Thoracic aorta (tissue), 2 donors: ENCODE measurements at places on chromosomes 16 and 17.

- DNase-seq = no peak
These were observed at the start of gene DLX4 for GRCh38 chr17:49969134-49969759. Gene DLX4 (plus strand): TSS chr17:49969190. CDS start chr17:49969469, 279 bp downstream.

GRCh38 chr16:83689385-83689831, 118.4 kb upstream of the HSBP1 start:
- DNase-seq = peak; percentile 37

DNA sequence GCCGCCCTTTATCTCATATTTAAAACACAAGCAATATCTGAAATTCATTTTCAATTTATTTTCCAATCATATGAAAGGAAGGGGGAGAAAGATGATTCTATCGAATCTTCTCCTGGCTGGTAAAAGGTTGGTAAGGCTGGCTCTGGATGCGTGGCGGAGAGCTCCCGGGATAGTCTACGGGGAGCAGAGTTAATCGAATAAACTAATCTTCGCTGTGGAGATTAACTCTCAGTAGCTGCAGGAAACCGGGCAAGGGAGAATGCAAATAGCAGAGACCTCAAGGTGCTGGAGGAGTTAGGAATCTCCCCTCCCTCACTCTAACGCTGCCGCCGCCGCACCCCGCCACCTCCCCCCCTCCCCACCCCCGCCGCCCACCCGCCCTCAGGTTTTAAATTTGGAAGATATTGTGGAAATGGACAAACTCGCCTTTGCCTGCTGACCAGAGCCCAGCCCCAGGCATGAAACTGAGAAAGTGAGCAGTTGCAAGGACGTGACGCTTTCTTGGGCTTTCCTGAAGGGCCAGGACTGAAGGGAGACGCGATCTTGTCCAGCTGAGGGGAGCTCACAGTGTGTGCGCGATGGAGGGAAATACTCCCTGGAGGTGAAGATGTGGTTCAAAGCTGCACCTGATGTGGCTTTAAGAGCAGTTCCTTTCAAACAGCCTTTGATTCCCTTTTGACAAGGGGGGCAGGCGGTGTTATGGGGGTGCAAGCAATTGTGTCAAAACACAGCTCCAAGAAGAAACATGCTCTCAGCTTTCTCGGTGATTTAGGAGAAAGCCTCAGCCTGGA, 308.2 kb upstream of the IRX3 start:
- DNase-seq = no peak

- no peak for DNase-seq
These were observed 293.8 kb downstream of the HS3ST3B1 start for GRCh38 chr17:14594690-14595089.

GRCh38 chr16:48218473-48218872, 25.6 kb upstream of the LONP2 start:
- DNase-seq = no peak

GRCh38 chr17:78341559-78342448, 18.1 kb downstream of the SOCS3 start:
- DNase-seq = no peak

GRCh38 chr16:10141671-10142070, 40.6 kb downstream of the GRIN2A start:
- no peak for DNase-seq

- DNase-seq = no peak
These were observed 51.4 kb downstream of the TBC1D26 start for GRCh38 chr17:15783461-15783860.

DNA sequence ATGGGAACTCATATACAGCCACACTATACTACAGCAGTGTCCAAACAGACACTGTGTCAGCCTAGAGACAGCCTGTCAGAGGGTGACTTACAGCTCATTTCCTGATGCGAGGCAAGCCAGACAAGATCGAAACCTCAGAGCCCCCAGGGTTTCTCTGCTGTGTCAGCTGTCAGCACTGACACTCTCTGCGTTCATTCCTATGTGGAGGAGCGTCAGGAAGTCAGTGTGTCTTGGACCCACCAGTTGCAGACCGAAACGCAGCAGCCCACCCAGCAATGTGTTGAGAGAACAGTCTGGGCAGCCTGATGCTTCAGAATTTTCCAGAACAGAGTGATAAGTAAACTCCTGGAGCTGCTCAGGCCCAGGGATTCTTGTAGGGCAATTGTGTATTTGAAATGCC, 20.6 kb upstream of the MAPT start:
- DNase-seq = no peak

GRCh38 chr17:76032073-76032779, 5.1 kb upstream of the EVPL start:
- DNase-seq = no peak

GRCh38 chr17:58284613-58285421, 4.1 kb upstream of the MPO start:
- no peak for DNase-seq

DNA sequence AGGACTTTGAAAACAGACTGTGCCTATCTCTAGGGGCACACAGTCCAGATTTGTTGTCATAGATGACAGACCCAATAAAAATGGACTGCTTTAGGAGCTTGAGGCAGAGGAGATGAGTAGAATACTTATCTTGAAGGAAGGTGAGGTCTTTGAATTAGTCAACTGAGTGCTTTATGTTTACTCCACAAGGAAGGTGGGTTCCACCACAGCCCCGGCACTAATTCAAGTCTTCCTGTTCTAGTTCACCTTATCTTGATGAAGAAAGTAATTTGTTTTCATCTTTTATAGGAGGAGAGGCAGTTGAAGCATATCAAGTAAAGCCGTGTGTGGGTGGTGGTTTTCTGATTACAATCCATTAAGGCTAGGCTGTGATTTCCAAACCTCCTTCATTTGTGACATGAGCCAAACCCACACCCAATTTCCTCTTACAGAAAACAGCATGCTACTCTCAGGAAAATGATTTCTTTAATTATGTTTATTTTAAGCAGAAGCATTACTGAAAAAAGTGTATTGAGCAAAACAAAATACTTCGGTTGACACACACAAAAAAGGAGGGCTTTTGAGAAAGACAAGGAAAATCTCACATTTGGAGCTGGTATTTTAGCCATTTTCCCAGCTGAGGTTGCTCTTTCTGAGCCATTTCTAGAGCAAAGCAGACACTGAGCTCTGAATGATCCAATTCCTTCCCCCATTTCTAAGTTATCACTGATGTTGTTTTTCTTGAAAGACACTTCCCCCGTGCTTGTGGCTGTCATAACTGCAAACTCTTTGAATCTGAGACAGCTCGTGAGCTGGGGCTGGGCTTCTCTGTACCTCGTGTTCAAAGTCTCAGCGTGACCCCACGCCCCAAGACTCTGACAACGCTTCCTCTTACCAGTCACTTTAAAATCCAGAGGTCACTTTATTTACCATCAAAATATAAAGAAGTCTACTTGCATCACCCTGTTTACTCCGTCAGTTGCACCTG, 35.4 kb downstream of the CDRT15 start:
- no peak for DNase-seq

DNA sequence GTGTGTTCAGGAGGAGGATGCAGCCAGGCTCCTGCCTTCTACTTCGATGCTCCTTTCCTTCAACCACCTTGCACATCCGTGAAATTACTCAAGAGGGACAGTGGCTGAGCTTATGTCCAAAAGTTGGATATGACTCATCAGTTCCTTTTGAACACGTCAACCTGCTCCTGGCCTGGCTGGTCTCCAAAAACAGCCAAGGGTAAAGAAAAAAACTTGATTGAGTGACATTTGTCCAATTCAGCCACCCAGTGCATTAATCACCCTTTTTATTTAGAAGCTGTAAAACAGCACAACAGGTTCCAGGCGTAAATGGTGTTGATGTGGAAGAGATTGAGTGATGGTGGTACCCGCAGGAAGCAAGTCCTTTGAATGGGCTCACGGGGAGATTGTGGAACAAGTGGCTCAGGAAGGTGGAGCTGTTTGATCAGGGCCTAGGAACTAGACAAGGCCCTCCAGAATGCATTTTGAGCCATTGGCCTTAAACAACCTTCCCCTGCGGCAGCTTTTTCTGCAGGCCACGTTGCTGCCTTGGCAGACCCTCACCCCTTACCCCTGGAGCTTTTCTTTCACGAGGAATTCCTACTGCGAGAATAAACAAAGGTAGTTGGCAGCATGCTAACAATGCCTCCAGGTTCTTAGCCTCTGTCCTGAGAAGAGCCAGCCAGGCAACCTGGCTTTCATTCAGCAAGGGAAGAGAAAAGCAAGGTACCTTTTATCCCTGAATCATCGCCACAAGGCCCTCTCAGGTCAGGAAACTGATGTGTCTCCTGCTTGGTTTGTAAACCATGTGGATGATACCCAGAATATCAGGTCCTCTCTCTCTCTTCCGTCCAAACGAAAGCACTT, 173.3 kb upstream of the CACNG5 start:
- DNase-seq = no peak

DNA sequence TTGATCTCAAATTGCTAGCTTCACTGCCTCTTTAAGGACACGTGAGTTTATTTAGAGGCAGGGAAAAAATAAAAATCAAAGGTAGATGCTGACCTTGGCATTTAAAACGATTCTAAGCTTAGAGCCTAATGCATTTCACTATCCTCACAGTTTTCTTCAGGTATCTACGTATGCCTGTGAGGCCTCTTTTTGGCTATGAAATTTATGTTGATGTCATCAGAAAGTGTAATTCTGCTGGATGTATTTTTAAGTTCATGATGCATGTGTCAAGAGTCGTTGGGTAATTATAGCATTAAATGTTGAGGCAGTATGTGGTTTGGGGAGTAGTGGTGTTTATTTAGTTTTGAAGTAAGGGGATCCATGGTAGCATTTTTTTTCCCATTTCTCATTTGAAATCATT, 4.2 kb upstream of the KRTAP3-2 start:
- DNase-seq = no peak

GRCh38 chr17:2218426-2218825, 85.2 kb downstream of the SMG6 start:
- no peak for DNase-seq

DNA sequence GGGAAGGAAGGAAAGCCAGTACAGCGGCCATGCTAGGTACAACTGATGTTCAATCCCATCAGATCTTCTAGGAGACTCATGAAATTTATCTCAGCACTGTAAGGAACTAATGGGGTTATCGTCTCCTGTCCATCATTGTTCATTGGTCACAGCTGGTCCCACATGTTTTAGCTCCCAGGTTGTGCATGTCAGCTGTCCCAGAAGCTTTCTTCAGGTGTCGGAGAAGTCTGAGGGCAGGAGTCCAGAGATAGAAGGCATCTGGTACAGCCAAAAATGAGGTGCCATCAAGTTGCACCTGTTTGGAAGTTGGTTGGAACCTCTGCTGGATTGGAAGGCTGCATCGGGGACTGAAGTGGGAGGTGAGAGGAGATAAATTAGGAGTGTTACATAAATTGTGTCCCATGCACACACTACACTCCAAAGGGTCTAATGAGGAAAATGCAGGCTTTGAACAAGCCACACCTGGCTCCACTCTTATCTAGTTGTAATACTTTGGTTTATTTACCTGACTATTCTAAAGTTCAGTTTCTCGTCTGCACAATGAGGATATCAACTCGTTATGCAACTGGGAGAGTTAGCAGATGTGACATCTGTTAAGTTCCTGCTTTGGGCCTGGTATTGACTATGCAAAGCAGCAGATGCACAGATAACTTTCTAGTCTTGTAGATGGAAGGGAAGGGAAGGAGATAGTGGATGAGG, 62.9 kb downstream of the MAP2K6 start:
- DNase-seq = no peak

GRCh38 chr16:88697831-88698615, 8.2 kb downstream of the RNF166 start:
- DNase-seq = no peak

GRCh38 chr16:83878838-83879237, 20.1 kb upstream of the MLYCD start:
- DNase-seq = no peak

DNA sequence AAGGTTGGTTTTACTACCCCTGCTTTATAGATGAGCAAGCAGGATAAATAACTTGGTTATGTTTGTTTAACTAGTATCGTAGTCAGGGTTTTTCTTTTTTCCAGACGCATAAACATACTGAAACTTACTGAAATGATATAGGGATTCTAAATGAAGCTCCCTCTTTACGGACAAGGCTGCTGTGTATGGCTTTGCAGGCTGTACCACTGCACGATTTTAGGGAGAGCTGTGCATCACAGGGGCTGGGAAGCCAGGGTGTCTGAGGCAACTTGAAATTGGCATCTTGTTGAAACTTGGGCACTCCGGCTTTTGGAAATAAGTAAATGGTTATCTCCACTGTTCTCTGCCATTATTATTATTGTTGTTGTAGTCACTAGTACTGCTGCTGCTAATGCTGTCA, 218.1 kb upstream of the CDH8 start:
- DNase-seq = no peak

DNA sequence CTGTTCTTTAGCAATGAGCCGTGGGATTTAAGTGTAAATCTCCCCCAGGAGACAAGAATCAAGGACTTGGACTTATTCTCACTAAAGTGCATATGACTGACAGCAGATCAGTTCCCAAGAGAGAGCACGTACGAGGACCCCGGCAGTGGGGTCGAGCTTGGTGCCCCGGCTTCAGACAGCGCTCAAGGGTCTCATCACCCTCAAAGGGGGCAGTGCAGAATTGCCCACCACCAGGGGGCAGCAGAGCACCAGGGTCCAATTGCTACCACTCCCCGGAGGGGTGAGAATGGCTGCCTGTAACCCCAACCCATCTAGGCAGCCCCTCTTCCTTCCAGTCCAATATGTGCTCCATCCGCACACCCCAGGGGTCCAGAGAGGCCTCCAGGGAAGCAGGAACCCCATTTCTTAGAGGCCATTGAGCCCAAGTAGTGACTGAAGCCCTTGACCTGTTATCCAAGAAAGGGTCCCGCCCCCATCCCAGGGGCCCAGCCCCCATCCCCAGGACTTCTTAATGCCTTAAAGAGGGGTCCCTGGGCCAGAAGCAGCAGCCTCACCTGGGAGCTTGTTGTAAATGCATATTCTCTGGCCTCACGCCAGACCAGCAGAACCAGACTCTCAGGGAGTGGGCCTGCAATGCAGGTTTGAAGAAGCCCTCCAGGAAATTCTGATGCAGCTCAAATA, 86.1 kb downstream of the ZDHHC7 start:
- DNase-seq = no peak

DNA sequence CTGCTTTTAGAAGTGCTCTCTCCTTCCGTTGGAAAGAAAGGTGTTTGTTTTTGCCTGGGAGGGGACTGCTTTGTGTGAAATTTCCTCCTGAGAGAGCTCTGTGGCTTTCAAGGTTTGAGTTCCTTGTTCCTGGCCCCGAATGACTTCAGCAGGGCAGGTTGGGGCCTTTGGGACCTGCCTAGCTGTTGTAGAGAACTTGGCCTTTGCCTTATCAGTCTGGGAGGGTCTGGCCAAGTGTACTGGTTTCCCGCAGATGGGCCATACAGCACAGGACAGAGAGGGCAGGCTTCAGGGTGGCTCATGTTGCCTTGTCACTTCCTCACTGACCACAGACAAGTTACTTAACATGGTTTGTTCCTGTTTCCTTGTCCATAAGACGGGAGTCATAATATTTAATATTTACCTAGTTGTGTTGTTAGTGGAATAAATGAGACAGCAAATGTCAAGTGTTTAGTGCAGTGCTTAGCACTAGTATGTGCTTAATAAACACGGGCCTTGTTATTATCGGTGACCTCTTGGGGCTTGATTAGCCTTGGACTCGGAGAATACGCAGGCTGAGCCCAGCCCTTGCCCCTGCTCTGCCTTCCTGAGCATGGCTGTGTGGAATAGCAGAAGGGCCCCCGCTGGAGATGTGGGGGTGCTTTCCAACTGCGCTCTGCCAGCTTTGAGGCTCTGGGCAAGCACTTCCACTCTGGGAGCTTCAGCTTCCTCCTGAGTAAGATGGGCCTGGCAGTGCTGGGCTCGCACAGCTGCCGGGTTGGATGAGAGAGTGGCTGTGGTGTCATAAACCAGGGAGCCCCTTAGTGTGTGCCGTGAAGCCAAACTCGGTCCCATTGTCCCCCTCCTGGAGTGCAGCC, 6.6 kb downstream of the PRSS8 start:
- no peak for DNase-seq
